ENCODE measurements at places on chromosomes 6 and 20. TPM values are rescaled to one million over a fixed set of nuclear protein-coding genes. Genes with fewer than 3 reads are reported as not detected.

GRCh38 chr6:111912904-111913303 lies 39.7 kb upstream of the FYN start:
- no peak for DNase-seq

GRCh38 chr6:89984926-89985750 lies 90.9 kb downstream of the GJA10 start:
- DNase-seq: peak; percentile 25

The FNDC11 gene
- 0.76 TPM for polyA plus RNA-seq

The ANKEF1 gene
- polyA plus RNA-seq: 0.70 TPM

GRCh38 chr20:64137598-64138031 lies 26.6 kb upstream of the MYT1 start:
- no peak for DNase-seq

The AVP gene
- polyA plus RNA-seq: not detected

- no peak for DNase-seq
These were observed 9.0 kb upstream of the MLIP start for GRCh38 chr6:54102238-54102637.

The ENPP1 gene
- 15.8 TPM for polyA plus RNA-seq

DNA sequence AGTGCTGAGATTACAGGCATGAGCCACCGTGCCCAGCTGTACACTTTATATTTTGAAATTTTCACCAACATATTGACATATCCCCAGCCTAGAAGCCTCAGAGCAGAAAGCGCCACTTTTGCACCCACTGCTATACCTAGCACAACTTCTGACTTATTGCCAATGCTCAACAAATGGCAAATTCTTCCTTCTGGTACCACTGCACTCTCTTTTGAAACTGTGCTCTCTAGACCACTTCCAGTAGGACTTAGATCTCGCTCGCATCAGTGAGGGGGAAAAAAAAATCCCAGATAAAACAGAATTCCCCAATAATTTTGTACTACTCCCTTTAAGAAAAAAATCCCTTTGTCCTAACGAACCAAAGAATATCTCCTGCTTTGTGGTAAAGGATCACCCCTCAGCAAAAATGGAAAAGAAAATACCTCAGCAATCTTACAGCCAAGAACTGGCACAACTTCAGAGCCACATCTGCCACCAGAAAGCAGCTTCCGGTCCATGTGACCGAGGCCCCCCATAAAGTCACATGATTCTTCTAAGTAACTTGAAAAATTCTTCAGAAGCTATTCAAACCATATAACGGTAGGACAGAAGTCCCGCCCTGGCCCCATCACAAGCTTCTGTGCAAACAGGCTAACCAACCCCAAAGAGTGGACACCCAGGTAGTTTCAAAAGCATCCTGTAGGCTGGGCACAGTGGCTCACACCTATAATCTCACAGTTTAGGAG lies 18.5 kb upstream of the IL17F start:
- no peak for DNase-seq

- no peak for DNase-seq
These were observed 11.6 kb upstream of the VNN1 start for GRCh38 chr6:132725471-132725870.

The LCA5 gene
- polyA plus RNA-seq: 2.5 TPM

The DPPA5 gene
- not detected for polyA plus RNA-seq

GRCh38 chr6:107290491-107290890 lies 168.9 kb downstream of the PDSS2 start:
- no peak for DNase-seq

The SPATS1 gene
- not detected for polyA plus RNA-seq

The CNR1 gene
- polyA plus RNA-seq: not detected

DNA sequence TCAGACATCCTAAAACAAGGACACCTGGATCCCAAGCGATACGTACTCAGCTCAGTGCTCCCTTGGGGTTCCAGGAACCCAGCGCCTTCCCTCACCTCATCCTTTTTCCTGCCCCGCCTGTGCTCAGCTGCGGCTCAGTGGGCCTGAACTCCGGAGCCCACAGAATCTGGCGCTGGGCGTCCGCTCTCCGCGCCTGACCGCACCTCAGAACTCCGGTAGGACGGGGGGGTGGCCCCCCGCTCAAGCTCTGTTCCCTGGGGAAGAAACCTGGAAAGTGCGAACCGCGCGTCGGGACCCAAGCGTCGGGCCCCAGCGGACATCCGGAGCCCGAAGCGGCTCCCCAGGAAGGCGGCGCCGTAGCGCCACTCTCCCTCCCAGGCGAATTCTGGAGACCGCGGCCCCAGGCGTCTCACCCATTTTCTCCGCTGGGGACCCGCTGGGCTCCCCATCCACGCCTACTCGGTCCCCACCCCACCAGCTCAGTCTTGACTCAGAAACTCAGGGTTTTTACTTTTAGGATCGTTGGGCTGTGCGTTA lies 336 bp upstream of the LY6G5C start:
- no peak for DNase-seq

- no peak for DNase-seq
These were observed 107.3 kb downstream of the UST start for GRCh38 chr6:148854096-148854495.

The LRRN4 gene
- 0.06 TPM for polyA plus RNA-seq

- no peak for DNase-seq
These were observed 476.6 kb upstream of the MARCKS start for GRCh38 chr6:113380591-113380990.

DNA sequence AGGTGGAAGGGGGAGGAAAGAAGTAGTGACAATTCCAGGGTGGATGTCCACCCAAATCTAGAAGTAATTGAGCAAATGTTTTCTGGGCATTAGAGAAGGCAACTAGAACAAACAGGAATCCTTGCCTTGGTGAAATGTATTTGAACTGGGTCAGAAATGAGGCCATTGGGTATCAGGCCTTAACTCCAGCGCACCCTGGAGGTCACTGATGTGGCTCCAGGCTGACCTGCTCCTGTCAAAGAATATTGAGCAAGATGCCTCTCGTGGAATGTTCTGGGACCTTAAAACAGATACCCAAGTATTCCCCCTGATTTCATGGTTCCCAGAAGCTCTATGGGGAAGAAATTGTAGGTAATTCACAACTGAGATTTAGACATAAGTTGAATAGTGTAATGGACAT lies 6.9 kb downstream of the HLA-DPB1 start:
- DNase-seq: no peak

The CDKN1A gene
- polyA plus RNA-seq: 698 TPM

DNA sequence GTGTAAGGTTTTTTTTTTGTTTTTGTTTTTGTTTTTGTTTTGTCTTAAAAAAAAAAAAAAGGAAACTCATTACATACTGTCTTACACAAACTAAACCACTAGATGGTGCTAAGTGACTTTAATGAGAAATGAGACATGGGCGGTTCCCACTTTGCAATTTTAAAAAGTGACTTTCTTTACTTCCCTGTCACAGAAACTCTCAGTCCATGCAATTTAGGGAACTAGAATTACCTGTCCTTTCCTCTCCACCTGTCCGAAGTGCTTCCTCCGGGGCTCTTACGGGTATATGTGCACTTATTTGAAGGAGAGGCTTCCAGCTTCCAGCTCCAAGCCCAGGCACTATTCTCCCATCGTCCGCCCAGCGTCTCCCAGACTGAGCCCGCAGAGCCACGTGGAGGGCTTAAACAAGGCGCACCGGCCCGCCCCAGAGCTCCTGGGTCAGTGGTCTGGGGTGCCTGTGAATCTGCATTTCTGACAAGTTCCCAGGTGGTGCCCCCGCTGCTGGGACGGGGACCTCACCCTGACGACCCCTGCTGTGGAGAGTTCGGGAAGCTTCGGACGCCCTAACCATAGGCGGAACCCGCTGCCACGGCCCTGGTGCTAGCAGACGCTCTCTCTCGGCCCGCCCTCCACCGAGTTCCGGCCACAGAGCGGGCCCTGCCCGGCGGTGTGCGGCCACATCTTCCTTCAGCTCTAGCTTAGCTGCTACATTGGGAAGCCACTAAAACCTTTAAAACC lies 26.1 kb downstream of the BFSP1 start:
- no peak for DNase-seq

DNA sequence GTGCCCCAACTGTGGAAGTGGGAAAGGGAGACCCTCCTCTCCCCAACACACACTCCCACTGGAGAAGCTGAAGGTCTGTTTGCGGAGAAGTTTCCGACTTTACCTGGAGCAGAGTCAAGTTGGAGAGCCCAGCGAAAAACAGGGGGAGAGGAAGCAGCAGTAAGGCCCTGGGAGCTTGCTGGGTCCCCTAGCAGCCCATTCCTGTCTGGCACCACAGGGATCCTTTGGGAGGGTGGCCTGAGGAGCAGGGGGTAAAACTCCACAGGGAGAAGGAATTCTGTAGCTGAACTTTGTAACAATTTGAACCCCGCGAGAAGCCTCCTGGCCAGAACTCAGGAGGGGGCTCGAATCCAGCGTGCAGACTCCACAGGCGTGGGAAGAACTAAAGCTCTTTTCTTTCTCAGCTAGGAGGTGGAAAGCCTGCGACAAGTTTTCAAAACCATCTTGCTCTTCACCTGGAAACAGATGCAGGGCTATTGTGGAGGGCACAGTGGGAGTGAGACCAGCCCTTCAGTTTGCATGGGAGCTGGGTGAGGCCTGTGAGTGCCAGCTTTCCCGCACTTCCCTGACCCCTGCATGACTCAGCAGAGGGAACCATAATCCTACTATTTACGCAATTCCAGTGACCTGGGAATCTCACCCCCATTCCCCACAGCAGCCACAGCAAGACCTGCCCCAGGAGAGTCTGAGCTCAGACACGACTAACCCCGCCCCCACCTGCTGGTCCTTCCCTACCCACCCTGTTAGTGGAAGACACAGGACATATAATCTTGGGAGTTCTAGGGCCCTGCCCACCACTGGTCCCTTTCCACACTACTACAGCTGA lies 25.8 kb downstream of the SERPINB9 start:
- DNase-seq: no peak

DNA sequence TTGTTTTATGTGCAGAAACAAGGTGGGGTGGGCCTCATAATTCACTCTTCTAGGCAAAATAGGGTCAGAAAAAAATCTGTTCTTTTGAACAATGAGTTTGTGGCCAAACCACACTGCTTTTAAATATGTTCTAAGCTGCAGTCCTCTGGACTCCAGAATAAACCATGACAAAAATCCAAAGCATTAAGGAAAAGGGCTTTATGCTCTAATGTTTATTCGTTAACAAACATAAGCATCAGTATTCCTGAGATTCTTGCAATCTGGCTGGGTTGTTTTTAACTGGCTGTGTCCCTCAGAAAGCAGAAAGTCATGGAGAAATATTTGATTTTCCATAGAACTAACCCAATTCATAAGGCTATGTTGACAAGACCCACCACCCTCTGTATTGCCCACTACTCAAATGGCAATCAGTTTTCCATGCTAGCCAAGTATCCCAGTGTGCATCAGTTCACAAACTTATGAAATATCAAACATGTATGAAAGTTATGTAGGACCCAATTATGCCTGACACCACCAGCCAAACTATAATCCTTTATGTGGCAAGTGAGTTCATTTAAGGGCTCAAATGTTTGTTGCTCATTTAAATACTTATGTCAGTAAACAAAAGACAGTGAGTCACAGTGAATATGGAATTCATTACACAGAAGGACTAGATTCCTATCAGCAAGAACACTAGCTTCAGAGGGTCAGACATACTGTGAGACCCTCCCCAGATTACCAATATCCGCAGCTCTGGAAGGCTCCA lies 45.1 kb downstream of the PKHD1 start:
- DNase-seq: no peak

DNA sequence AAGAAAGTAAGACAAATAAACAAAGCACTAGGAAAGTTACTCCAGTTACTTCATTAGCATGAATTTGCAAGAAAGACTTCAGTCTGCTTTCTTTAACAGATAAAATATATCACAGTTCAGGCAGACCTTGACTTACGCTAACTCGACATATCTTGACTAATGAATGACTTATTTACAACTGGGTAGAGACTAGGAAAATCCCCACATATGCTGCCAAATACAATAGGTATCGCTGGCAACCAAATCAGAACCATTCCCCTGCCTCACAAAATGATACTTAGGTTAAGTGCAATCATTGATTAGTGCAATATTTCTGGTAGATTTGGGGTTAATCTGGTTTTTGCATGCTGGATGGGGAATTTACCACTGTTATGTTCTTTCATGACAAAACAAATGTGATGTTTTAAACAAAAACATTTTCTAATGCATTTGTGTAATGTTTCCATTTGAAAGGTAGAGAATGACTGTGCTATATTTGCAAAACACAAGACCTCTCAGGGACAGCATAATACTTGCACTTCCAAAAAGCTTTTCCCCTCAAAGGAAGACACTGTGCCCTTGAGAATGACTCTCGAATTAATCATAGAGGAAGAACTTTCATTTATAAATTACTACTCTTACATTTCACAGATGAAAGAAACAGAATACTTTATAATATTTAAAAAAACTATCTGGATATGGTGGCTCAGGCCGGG lies 101.6 kb downstream of the PRKN start:
- no peak for DNase-seq

- DNase-seq: no peak
These were observed 222.7 kb downstream of the ANKRD60 start for GRCh38 chr20:58005581-58006345.

- DNase-seq: no peak
These were observed 299.2 kb downstream of the UBE3D start for GRCh38 chr6:82766476-82766875.

The TBX18 gene
- polyA plus RNA-seq: 28.6 TPM

GRCh38 chr20:59942245-59942644 lies 2.1 kb downstream of the FAM217B start:
- DNase-seq: no peak

GRCh38 chr6:38678178-38678760 lies 24.7 kb downstream of the GLO1 start:
- no peak for DNase-seq

DNA sequence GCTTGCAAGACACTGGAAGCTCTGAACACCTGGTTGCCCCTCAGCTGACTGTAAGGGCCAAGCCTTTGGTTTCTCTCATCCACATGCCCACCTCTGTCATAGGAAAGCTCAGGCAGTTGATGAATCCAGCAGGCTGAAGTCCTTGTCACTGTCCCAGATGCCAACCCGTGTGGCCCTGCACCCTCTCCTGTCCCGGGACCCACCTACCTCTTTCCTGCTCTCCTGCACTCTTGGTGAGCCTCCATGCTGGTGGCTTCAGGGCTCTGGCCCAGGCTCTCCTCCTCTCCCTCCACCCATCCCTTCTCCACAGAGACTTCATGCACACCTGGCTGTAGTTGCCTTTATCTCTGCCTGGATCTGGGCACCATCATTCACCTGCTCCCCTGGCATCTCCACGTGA lies 4.0 kb upstream of the GID8 start:
- no peak for DNase-seq

The RNF217 gene
- polyA plus RNA-seq: 18.6 TPM

- DNase-seq: no peak
These were observed 85.7 kb upstream of the SOX4 start for GRCh38 chr6:21507811-21508210.

The THEMIS gene
- polyA plus RNA-seq: not detected

The SLC29A1 gene
- polyA plus RNA-seq: 34.1 TPM

The SLC17A4 gene
- polyA plus RNA-seq: not detected

The F13A1 gene
- polyA plus RNA-seq: not detected

GRCh38 chr6:22954749-22955385 lies 385.5 kb downstream of the HDGFL1 start:
- no peak for DNase-seq

- no peak for DNase-seq
These were observed 28.9 kb downstream of the STX7 start for GRCh38 chr6:132483779-132484679.

The GJE1 gene
- not detected for polyA plus RNA-seq

All from BJ (cell line).